Central memory CD8-positive, alpha-beta T cell (primary cell): ENCODE measurements at places on chromosomes 12 and 14.
A peak's percentile ranks its signal among the peaks of the same experiment; 100 is the strongest.

- no peaks in the 10 kb centered on the region for H3K36me3 ChIP-seq
- H3K27me3 ChIP-seq, result no peaks in the 10 kb centered on the region
- H3K4me1 ChIP-seq, result peaks cover 1% of the 10 kb centered on the region
- no peak overlapping the region for H3K27ac ChIP-seq
- DNase-seq, result no peak
Measured at GRCh38 chr12:19125325-19125724, 4.2 kb upstream of the PLEKHA5 start.

- no peak for DNase-seq
- H3K36me3 ChIP-seq, result no peaks in the 10 kb centered on the region
- no peak overlapping the region for H3K27ac ChIP-seq
- no peak overlapping the region for H3K4me3 ChIP-seq
- H3K27me3 ChIP-seq, result no peaks in the 10 kb centered on the region
- H3K4me1 ChIP-seq, result no peaks in the 10 kb centered on the region
Measured at GRCh38 chr14:37048666-37049071, 123.7 kb downstream of the SLC25A21 start.

- peaks cover 10% of the 10 kb centered on the region for H3K27me3 ChIP-seq
- H3K27ac ChIP-seq, result no peak overlapping the region
- no peaks in the 10 kb centered on the region for H3K4me1 ChIP-seq
- DNase-seq, result no peak
- H3K36me3 ChIP-seq, result no peaks in the 10 kb centered on the region
Measured at GRCh38 chr14:69287098-69288010, 27.4 kb downstream of the GALNT16 start.

- no peak overlapping the region for H3K27ac ChIP-seq
- no peak for DNase-seq
- H3K27me3 ChIP-seq, result peaks cover 44% of the 10 kb centered on the region
- H3K4me3 ChIP-seq, result no peak overlapping the region
Measured at GRCh38 chr12:48973531-48973930, 2.0 kb upstream of the WNT10B start.

GRCh38 chr12:117469883-117470483 is 108.6 kb upstream of the NOS1 start:
- H3K27ac ChIP-seq, result no peak overlapping the region
- no peak for DNase-seq
- H3K4me1 ChIP-seq, result no peaks in the 10 kb centered on the region
- peaks cover 6% of the 10 kb centered on the region for H3K27me3 ChIP-seq

DNA sequence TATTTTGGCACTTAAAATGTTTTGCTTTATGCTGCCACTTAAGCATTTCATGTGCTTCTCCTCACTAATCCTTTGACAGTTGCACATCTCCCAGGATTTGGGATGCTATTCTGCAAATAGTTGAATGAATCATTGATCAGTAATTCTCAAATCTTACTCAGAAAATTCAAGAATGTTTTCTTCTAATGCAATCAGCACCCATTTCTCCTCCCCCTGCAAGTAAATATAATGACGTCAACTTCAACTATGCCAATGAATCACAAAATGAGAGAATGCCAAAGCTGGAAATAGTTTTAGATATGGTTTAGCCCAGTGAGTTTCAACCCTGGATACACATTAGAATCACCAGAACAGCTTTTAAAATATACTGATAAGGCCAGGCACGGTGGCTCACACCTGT is 2.1 kb upstream of the BLOC1S1 start:
- peaks cover 38% of the 10 kb centered on the region for H3K4me1 ChIP-seq
- peaks cover 15% of the 10 kb centered on the region for H3K27me3 ChIP-seq
- no peak overlapping the region for H3K27ac ChIP-seq
- H3K36me3 ChIP-seq, result peaks cover 19% of the 10 kb centered on the region
- DNase-seq, result no peak

- no peaks in the 10 kb centered on the region for H3K27me3 ChIP-seq
- peaks cover 11% of the 10 kb centered on the region for H3K36me3 ChIP-seq
- H3K4me3 ChIP-seq, result peak overlapping the region; percentile 80
Measured at GRCh38 chr14:69615496-69616407, 4.4 kb downstream of the SUSD6 start.

DNA sequence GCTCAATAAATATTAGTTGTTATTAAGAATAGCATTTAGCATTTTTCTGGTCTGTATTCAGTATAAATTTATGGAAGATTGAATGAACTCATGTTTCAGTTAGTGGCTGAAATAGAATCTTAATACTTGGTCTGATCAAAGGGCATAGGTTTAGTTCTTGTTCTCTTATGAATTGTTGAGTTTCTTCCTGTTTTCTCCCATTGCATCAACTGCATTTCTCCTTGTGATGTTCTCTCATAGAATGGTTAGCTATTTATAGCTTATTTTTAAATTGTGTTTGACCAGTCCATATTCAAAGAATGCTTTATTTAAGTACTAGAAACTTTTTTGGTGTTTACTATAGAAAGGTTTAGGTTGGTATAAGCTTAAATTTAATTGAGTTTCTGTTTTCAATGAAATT is 29.8 kb downstream of the APAF1 start:
- H3K27ac ChIP-seq, result peak overlapping the region; percentile 19
- no peaks in the 10 kb centered on the region for H3K27me3 ChIP-seq
- H3K36me3 ChIP-seq, result peaks cover 27% of the 10 kb centered on the region
- DNase-seq, result no peak

DNA sequence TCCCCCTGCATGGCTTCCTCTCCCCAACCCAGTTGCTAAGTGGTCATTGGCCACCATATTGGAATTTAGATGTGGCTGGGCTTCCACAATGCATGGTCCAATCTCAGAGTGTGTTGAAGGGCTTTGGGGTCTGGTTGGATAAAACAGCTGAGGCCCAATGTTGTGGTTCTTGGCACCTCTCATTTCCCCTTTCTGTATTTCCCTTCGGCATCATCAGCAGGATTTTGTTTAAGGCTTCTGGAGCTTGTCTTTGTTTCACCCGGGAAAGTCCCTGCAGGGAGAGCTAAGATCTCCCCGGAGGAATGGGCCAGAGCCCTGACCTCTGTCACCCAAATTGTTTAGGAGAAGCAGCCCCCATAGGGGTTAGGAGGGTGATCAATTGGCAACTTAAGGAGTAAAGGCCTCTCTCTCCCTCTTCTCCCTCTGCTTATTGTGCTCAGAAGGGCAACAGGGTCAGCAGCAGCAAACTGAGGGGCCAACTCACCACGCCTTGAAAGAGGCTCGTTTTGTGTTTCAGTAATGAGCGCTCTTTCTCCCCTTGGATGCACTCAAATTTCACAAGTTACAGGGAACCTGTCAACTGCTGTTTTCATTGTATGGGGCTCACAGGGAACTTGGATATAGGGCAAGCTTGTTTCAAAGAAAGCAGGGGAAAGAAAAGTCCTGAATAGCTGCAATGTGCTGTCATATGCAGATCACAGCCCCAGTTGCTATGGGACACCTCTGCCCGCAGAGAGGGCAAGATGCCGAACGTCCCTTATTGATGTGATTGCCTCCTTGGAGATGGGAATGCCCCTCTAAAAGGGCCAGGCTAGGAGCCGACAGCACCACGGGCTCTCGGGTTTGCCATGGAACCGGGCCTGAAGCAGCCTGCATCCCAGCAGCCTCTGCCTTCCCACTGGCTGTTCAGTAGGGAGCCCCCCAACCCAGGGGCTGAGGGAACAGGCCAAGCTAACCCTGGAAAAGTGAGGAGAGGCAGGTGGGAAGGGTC is 223.7 kb downstream of the ZFP36L1 start:
- no peak overlapping the region for H3K27ac ChIP-seq
- H3K4me3 ChIP-seq, result no peak overlapping the region
- no peaks in the 10 kb centered on the region for H3K36me3 ChIP-seq
- no peak for DNase-seq
- peaks cover 11% of the 10 kb centered on the region for H3K4me1 ChIP-seq

DNA sequence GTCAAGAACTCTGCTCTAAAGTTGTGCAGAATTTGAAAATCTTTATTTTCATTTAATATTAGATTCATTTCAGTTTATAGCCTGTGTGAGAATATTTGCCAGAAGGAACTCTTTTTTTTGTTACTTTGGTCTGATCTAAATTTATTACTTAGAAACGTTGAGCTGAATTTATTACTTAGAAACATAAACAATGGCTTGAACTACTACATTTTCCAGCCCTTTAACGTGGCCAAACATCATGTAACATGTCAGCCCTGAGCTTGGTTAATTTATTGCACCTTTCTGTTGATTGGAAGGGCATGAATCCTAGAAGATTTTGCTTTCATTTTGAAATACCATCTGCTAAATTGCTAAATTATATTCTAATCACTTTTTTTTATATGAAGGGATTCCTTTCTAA is 241.4 kb downstream of the TMEM117 start:
- no peaks in the 10 kb centered on the region for H3K27me3 ChIP-seq
- no peak for DNase-seq
- H3K36me3 ChIP-seq, result no peaks in the 10 kb centered on the region
- no peak overlapping the region for H3K4me3 ChIP-seq

DNA sequence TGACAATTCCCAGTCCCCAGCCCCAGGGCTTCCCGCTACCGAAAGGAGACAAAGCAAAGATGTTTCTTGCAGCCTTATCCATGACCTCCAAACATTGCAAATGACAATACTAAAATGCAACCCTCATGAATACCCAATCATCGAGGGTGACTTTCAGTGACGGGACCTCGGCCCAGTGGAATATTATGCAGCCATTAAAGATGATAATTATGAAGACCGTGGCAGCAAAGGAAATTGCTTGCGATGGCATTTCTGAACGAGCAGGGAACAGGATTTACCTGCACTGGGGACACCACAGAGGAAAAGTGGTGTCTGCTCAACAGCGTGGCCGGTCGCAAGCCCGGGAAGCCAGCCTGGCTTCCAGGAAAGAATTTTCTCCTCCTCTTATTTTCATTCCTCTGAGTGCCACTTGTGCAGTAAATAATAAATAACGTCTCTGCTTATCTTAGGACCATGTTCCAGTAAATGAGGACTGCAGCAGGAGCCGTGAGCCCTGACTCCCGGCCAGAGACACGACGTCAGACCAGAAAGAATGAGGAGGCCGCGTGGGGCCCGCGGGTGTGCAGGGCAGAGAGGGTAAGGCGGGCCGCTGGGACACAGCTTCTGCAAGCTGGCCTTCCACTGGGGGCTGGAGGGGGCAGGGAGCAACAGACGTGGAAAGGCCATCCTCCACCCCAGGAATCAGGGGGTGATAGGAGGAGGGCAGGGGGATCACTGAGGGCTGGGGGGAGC is 6.6 kb downstream of the C14orf180 start:
- H3K4me1 ChIP-seq, result no peaks in the 10 kb centered on the region
- no peak for DNase-seq
- no peak overlapping the region for H3K27ac ChIP-seq
- no peak overlapping the region for H3K4me3 ChIP-seq

- DNase-seq, result no peak
- H3K36me3 ChIP-seq, result peaks cover 2% of the 10 kb centered on the region
- H3K4me1 ChIP-seq, result peaks cover 6% of the 10 kb centered on the region
- H3K27me3 ChIP-seq, result peaks cover 75% of the 10 kb centered on the region
- H3K27ac ChIP-seq, result no peak overlapping the region
- no peak overlapping the region for H3K4me3 ChIP-seq
Measured at GRCh38 chr12:76874027-76874426, 4.8 kb downstream of the CSRP2 start.

DNA sequence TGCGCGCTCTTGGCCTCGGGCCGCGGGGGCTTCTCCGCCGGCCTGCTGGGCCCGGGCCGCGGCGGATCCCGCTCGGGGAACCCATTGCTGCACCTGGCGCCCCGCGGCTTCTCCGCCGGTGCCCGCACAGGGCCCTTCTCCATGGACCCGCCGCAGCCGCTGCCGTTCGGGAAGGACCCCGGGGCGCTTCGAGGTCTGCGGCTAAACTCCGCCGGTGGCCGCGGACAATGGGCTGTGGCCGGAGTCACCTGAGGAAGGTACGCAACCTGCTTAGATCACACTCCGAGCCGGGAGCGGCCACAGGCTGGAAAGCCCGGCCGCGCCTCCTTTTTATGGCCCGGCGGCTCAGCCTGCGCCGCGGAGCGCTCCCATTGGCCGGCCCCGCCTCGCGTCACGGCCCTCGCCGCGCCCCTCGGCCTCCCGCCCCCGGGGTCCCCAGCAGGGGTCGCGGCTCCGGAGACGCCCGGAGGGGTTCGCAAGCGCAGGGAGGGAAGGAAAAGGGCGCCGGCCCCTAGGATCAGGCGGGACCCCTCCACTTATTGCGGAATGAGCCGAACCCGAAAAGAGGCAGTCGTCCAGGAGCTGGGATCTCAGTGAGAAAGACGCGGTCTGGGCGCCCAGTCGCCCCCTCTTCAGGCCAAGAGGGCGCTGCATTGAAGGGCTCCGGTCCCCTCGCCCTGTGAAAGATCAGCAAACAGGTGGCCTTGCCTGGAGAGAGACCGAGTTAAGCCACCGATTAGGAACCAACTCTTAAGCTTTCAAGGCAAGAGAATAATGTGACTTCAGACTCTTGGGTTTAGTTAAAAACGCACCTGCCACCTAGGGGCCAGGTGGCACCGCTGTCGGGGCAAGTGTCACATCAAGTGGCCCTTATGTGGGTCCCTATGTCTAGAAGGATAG is at the start of gene GCH1:
TSS of gene GCH1 (minus strand) at position 306 of the 900 bp plus-strand sequence. CDS start at position 143, 163 bp downstream.
- peak within 1 kb of the TSS; percentile 80 for H3K27ac ChIP-seq
- peak; percentile 53 for DNase-seq
- H3K4me3 ChIP-seq, result peak within 1 kb of the TSS; percentile 83

- H3K4me1 ChIP-seq, result no peaks in the 10 kb centered on the region
- H3K27me3 ChIP-seq, result no peaks in the 10 kb centered on the region
- H3K36me3 ChIP-seq, result no peaks in the 10 kb centered on the region
- H3K4me3 ChIP-seq, result no peak overlapping the region
- DNase-seq, result no peak
- H3K27ac ChIP-seq, result no peak overlapping the region
Measured at GRCh38 chr14:37061697-37062096, 110.7 kb downstream of the SLC25A21 start.

DNA sequence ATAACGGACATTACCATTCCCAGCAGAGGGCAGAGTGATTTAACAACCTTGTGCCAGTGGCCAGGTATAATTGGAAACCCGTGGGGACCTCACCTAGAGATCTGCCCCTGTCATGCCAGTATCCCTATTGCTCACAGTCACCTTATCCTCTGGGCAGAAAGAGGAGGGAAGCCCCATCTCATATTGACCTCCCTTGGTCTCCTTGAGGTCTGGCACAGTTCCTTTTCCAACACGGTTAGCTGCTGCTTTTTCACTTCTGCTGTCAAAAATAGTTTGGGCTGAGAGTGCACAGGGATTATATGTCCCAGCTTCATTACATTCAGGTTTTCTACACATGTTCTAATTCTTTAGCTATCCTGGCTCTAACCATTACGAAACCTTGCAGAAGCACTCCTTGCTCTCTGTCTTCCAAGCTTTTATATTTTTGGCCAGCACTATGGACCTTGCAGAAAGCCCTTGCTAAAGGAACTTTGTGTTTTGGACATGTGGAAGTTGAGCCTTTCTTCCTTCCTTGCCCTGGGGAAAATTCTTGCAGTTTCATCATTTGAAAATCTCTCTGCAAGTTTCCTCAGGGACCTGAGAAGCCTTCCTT is 111.7 kb upstream of the MIS18BP1 start:
- no peaks in the 10 kb centered on the region for H3K27me3 ChIP-seq
- no peaks in the 10 kb centered on the region for H3K36me3 ChIP-seq
- H3K4me1 ChIP-seq, result no peaks in the 10 kb centered on the region
